ENCODE measurements at places on chromosomes 5 and 9.

DNA sequence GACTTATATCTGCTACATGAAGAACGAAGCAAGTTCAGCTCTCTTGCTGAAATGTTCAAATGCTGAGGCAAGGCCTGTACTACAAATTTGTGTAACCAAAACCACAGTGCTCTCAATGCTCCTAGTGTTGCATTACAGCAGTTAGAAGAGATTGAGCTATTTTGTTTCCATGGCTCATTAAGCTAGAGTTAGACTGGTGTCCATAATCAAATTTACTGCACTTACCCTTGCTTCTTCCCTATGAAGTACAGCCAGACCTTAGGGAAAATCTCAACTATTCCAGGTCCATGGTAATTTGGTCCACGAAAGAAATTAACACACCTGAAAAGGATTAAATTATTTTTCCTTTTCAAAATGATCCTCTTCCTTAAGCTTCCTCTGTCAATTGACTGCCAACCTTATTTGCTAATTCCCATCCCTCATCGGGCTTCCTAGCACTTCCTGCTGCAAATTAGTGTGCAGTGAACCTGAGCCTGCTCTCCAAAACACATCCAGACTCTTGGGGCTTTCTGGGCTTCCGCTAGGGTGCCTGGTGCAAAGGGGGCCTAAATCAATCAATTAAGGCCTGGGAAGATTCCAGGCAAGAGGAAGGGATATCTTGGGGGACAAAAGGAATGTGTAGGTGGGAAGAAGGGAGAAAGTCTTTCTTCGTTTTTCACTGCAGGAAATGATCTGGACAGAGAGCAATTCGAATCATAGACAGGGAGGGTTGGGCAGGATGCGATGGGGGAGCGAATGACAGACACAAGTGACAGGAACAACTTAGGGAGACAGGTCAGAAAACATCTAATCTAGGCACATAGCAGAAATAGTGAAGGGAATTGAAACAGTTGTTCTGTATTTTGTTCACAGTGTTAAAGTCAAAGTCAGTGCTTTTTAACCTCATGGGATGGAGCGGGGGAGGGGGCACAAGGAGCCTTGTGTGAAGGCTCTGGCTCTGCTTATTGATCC lies 542.4 kb downstream of the RAB3C start:
- peak; percentile 17 for DNase-seq

DNA sequence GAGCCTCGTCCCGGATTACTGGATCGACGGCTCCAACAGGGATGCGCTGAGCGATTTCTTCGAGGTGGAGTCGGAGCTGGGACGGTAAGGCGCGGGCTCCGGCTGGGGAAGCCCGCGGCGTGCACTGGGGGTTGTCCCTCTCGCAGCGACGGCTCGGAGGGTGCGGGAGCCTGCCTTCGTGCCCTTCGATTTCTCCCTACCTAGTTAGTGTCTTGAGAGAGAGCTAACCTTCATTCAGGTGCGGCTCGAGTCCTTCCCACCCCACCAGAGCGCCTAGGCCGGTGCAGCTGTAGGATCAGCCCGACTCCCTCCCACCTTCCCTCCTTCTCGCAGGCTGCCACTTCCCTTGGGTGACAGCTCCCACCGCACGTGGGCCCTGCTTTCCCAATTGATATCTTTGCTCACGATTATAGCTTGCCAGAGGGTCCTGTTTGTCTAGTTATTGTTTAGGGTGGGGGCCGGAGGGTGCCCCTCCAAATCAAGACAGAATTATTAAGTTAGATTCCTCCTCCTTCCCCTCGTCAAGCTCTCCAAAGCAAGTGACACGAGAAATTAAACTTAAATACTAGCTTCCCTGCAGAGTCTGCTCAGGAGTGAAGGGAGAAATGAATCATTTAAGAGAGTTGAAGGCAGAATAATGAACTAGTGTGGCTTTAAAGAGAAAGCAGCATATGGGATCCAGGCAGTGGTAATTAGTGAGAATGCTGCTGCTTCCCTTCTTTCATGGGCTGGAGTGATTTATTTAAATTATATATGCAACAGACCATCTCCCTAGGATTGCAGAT lies 569 bp downstream of the CAMK4 start:
- DNase-seq = peak; percentile 41

DNA sequence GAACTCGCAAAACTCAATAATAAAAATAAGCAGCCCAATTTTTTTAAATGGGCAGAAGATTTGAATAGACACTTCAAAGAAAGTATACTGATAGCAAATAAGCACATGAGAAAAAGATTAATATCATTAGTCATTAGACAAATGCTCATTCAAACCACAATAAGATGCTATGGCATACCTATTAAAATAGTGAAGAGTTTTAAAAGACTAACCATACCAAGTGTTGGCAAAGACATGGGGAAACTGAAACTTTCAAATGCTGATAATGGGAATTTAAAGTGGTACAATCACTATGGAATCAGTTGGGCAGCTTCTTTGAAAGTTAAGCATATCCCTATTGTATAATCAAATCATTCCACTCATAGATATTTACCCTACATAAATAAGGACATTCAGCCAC lies 26.6 kb upstream of the ORM1 start:
- DNase-seq = no peak

DNA sequence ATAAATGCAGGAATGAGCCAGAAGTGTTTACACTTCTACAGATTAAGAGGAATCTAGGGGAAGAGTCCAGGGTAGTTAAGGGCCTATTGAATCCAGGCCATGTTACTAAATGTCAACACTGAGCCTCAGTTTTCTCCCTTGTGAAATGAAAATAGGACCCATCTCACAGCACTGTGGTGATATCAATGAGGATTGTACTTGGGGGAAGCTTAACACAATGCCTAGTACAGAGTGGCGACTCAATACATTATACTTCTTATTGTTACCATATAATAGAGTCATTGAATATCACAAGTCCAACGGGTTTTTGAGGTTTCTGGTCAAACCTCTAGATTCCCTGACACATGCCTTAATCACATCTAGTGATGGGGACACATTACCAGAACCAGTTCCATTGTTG lies 4.6 kb downstream of the TRUB2 start:
- DNase-seq = no peak

Data from NCI-H1417 (cell line).